CD4-positive, alpha-beta T cell treated with Interleukin-4 for 4 hours (primary cell): ENCODE measurements at places on chromosomes 3 and 15.

DNA sequence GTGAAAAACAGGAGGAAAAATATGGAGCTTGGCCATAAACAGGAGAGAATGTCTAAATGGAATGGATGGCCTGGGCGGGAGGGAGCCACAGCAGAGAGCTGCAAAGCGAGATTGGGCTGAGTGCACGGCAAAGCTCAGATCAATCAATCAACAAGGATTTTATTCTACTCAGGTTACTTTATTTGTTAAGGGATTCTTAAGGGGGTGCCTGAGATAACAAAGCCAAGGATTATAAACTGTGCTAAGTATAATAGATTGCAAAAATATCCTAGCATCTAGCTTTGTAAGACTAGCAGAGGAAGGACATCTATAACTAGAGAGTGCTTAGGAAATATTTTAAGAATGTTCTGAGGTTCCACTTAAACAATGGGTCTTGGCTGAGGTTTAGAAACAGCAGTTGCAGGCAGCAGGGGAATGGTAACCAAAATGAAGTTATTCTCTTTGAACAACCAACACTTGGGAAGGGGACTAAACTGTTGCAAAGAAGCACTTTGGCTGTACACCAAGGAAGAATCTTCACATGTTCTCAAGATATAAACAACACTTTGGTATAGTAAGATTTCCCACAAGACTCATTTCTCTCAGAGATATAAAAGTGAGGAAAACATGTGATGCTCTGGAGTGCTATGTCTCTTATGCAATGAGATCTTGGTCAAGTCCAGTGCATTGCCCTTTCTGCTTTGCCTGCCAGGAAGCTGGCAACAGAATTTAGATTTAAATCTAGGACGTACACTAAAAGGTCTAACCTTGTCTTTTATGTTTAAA is 35.5 kb downstream of the TMEM212 start:
- DNase-seq, result no peak

DNA sequence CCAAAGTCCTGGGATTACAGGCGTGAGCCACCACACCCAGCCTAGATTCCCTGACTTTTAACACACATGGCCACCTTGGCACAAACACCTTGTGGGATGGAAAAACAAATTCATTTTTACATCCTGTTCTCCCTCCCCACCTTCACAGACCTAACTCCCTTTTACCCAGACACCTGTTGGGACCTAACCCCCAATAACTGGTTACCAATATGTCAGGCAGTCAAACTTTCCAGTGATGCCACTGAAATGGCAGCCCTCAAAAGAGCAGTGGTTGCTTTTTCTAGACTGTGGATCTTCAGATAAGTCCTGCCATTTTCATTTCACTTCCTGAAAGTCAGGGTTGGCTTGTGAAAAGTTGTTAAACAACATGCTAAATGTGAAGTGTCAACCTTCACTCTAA is 34.9 kb downstream of the SIN3A start:
- no peak for DNase-seq

DNA sequence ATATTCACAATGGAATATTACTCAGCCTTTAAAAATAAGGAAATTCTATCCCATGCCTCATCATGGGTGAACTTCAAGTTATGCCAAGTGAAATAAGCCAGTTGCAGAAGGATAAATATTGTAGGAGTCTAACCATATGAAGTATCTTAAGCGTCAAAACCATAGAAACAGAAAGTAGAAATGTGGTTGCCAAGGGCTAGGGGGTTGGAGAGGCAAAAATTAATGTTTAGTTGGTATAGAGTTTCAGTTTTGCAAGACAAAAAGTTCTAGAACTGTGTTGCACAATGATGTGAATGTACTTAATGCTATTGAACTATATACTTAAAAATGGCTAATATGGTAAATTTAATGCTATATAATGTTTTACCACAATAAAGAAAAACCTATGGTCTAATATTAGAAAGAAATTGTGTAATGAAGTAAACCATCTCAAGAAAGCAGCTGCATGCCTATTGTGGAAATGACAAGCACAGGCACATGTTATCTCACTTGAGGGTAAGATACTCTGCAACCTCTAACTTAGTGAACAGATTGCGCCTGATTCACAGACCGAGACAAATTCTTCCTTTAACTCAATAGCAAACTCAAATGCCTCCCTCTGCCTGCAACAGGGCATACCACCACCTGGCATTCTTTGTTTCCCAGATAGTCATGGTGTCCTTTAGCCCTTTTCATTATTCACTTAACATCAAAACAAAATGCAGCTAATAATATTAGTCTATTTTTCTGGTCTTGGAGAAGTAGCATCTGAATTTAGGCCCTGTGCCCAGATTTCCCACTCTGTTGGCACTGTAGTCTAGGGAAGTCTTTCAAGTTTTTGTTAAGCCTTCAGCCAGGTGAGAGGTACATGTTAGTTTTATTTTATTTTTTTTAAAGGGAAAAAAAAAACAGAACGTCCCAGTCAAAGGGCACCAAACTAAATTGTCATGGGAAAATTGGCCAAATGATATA is 80.2 kb upstream of the ACP3 start:
- no peak for DNase-seq

DNA sequence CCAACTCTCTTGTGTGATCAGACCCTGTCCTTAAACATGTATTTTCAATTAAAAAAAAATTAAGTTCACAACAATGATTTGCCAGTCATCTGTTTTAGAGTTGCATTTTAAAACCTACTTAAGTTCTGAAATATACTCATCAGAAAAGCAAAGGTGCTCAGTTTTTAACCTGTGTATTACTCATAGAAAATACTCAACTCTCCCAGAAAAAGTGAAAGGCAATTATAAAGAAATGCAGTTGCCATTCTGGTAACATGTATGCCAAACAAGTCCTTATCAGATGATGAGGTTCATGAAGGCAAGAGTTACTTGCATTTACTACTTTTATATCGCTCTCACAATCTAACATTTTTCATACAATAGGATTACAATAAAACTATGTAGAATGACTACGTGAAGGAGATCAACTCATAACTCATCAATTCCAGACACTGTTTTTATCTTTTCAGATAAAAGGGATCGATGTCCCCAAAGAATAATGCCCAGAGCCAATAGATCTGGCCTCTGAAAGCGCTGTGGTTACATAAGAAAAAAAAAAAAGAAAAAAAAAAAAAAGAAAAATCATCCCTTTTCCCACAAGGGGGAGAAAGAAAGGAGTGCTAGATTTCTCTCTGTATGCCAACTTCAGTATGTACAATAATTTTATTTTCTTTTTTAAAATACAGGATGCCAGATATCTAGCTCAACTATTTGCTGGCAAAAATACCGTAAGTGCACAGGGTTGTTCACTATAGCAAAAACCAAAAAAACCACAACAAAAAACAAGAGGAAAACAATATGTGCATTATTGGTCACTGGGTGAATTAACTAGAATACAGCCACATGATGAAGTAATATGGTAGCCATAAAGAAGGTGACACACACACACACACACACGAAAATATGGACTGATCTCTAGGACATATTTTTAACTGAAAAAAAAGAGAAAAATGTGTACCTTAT is 137.4 kb downstream of the NR1I2 start:
- peak; percentile 9 for DNase-seq

DNA sequence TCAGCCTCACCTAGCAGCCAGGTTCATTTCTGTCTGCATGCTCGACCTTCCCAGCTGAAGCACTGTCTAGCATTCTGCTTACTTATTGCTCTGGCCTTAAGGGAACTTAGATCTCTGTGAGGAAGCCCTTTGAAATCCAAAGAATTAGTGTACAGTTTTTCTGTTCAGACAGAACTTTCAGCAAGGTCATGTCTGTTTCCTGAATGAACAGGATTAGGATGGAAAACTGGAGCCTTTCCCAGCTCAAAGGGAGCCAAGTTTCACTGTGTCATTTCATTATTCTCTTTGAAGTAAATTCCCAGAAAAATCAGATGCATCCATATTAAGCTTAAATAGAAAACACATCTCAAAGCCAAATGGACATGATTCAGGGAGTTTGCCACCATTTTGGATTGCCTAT is 457.3 kb upstream of the KCNMB2 start:
- no peak for DNase-seq

DNA sequence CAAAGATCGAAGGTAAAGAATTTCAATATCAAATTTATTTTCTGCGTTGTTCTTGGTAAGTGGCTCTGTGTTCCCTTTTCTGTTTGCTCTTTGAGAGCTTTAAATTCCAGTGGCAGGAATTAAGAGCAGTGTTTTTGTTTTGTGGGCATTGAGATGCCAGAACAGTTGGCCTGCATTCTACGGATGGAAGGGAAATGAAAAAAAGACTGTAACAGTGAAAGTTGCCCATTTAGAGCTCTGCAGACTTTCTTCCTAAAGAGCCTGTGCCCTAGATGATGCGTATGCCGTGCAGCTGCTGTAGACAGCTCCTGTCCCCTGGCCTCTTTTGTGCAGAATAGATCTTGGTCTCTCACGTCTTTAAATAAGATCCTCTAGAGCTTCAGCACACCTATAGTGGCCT is 58.8 kb downstream of the KAT2B start:
- DNase-seq, result no peak

- DNase-seq, result no peak
Observed at GRCh38 chr15:56640549-56640948, 92.8 kb downstream of the ZNF280D start.

GRCh38 chr3:197750396-197750831 is 731 bp downstream of the FYTTD1 start:
- peak; percentile 57 for DNase-seq

GRCh38 chr3:48475188-48475587 is 28.7 kb downstream of the ATRIP start:
- DNase-seq, result no peak

GRCh38 chr3:139534992-139535879 is 4.3 kb downstream of the RBP1 start:
- no peak for DNase-seq

DNA sequence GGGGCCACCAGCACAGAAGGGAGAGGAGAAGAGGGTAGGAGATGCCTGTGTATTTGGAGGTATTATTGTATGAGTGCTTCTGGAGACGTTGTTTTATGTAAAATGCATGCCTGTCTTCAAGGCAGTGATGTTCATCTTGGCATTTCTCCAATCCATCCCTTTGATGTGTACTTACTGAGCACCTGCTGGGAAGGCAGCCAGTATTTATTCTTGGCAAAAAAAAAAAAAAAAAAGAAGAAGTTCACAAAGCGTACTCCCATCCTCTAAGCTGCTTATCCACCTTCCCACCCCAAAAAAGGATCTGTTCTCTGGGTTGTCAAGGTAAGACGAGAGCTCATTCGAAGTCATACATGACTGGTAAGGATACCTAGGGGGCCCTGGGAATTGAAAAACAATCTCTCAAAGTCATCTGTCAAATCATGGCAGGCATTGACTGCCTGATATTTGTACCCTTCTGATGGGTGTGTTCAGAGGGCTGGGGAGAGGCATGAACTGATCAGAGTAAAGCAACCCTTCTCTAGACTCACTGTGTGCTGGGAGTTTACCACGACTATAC is 30.0 kb upstream of the SLC6A1 start:
- DNase-seq, result no peak
